ENCODE measurements at places on chromosomes 13 and 19.

DNA sequence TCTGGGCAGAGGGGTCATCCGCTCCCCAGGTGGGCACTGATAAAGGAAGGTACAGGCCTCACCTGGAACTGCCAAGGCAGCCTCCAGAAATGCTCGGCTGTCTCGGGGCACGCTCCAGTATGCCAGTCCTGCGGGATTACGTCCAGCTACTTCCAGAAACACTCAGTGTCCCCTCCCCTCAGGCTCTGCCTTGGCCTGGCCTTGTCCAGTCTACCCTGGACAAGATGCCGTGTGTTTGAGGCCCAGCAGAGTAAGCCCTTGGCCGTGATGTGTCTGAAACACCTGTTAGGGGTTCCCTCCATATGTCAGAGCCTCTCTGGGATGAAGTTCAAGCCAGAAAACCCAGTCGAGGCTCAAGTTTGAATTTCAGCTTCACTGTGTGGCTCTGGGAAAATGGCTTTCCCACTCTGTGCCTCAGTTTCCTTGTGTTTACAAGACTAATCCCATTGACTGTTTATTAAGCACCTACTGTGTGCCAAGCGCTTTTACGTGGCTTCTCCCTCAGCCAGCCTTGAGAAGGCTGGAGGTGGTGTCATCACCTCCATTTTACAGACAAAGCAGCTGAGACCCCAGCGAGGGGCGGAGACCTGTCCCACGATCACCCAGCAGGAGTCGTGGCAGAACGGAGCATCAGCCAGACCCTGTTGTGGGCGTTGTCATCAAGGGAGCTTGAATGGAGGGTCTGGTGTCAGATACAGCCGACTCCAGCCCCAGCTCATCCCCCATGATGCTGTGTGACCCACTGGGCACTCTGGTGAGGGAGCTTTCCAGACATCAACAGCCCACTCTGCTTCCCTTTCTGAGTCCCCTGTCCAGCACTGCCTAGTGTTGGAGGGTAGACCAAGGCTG lies 2.0 kb upstream of the PIK3R2 start:
- no peak for DNase-seq

DNA sequence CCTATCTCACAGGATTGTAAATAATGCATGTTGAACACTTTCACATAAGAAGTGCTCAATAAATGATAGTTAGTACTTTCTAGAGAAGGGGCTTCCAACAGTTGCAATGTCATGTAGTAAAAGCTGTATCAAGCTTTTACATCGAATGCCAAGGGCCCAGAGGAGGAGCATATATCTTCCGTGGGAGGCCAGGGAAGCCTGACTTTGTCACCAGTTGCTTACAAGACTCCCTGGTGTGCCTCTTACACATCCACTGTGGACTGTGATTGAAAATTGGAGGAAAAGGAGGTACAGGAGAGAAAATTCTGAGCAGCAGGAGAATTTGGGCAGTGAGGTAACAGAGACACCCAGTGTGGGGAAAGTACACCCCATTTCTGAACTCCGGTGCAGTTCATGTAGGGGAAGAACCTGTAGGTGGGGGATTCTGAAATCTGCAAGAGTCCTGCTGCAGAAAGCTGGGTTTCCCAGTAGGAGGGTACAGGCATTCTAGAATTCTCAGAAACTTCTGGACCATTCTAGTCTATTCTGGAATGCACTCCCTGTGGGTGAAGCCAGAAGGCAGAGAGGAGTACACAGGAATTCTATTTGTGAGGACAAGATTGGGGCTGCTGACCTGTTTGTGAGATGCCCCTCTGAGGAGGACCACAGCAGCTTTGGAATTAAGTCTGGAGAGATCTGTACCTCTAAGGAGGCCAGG lies 54.0 kb downstream of the ALOX5AP start:
- no peak for DNase-seq

DNA sequence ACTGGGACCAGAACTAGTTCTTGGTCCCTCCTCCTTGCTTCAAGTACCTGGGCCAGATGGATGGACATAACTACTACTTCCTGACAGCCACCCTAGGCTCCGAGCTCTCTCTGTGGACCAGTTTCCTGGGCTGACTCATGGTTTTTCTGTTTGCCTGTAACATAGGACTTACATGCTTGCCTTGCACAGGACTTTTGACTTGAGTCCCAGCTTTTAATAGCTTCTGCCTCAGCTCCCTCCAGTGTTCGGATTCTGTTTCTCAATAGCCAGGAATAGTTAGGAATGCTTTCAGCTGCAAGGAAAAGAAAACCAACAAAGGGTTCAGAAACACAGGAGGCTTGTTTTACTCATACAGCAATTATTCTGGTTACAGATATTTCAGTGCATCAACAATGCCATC lies 405.9 kb downstream of the ZNF536 start:
- DNase-seq = no peak

GRCh38 chr19:56144376-56144775 lies 3.3 kb downstream of the ZNF444 start:
- no peak for DNase-seq

DNA sequence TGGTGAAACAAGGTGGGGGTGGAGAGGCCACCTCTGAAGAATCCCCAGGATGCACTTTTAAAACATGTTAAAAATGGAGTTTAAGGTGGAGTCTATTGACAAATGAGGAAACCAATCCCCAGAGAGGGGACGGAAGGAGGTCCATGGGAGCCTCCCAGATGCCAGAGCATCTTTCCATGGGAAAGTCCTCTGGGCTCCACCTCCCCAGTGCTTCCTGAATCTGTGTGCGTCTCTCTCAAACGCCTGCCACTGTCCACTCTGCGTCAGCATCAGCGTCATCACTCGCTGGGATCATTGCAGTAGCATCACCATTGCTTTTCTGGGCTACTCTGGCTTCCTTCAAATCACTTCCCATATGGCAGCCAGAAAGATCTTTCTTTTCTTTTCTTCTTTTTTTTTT lies 6.2 kb downstream of the GPR4 start:
- DNase-seq = no peak

DNA sequence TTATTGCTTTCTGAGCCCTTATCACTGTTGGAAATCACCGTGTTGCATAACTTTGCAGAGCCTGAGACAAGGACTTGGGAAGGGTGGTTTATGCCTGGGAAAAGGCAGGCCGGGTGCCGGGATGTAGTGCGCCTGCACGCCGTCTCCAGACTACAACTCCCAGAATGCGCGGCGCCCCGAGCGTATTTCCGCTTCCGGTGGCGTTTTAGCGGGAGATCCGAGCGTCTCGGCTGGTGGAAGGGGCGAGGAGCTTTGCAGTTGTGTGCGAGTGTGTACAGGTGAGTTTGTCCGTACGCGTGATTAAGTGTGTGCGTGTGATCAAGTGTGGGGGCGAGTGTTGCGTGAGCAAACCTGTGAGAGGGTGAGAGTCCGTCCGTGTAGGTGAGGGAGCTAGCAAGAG lies 75.4 kb downstream of the PEG3 start:
- no peak for DNase-seq

GRCh38 chr13:97267418-97268059 lies 45.4 kb downstream of the MBNL2 start:
- DNase-seq = no peak

DNA sequence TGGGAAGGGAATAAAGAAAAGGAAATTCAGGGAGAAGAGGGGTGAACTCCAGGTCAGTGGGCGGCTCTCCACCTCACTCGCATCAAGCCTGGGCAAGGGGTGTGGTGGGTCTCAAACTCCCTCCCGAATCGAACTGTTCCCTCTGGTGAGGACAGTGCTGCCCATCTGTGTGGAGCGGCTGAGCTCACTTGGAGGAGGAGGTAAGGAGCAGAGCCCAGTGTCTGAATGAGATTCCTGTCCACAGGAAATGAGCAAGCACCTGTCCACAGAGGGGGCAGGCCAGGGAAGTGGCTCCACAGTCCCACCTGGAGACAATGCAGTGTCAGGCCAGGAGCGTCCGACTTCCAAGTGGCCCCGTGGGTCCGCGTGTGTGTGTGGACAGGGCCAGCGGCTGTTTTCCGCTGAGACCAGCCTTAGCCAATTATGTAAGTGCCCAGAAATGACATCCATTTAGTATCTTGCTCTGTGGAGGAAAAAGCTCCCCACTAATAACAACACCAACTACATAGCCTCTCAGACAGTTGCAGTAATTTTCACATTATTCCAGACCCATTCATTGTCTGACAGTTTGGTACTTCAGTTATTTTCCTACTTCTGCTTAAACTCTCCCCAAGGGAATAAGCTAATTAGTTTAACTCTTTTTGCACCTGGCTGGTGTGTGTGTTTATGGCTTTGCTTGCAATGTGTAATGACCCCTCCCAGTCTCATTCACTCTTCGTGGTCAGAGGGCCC lies 114.6 kb downstream of the SOX1 start:
- no peak for DNase-seq

- DNase-seq = no peak
These were observed 56.2 kb upstream of the RFC3 start for GRCh38 chr13:33761740-33762139.
